ENCODE measurements at places on chromosomes 7 and 10. TPM values are rescaled to one million over a fixed set of nuclear protein-coding genes. Genes with fewer than 3 reads are reported as not detected.

The LRRC17 gene
- total RNA-seq, result 4.0 TPM

DNA sequence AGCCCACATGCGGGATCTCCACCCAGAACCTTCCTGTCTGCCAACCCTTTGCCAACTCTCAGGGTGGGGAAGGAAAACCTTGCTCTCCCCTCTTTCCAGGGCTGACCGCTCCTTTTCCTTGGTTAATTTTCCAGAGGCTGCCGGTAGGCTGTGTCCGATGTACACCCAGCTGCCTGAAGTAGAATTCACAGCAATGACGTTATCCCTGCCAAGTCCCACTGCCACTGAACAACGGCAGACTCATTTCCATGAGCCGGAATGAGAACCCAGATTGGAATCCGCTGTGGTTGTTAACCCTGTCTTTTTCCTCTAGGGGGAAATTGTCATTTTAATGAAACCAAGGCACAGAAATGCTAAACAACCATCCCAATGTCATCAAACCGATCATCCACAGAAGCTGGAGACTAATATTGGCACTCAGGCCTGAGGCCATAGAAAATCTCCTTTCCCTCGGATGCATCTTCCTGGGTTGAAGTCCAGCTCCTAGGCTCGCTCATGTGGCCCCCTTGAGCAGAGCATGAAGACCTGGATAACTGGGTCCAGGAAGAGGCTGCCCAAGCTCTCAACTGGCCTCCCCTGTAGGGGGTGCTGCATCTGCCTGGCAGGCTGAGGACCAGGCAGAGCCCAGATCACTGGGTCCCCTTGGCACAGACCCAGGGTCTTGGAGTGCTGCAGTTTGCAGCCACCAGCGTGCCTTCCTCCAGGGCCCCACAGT lies 30.4 kb downstream of the KLRG2 start:
- no peaks in the 10 kb centered on the region for H3K4me1 ChIP-seq
- H3K4me3 ChIP-seq, result no peak overlapping the region
- peak; percentile 15 for DNase-seq
- H3K27me3 ChIP-seq, result no peaks in the 10 kb centered on the region

GRCh38 chr7:141839256-141839655 lies 2.0 kb downstream of the PRSS37 start:
- H3K4me1 ChIP-seq, result no peaks in the 10 kb centered on the region
- H3K27me3 ChIP-seq, result no peaks in the 10 kb centered on the region
- H3K36me3 ChIP-seq, result no peaks in the 10 kb centered on the region
- no peak overlapping the region for H3K27ac ChIP-seq

DNA sequence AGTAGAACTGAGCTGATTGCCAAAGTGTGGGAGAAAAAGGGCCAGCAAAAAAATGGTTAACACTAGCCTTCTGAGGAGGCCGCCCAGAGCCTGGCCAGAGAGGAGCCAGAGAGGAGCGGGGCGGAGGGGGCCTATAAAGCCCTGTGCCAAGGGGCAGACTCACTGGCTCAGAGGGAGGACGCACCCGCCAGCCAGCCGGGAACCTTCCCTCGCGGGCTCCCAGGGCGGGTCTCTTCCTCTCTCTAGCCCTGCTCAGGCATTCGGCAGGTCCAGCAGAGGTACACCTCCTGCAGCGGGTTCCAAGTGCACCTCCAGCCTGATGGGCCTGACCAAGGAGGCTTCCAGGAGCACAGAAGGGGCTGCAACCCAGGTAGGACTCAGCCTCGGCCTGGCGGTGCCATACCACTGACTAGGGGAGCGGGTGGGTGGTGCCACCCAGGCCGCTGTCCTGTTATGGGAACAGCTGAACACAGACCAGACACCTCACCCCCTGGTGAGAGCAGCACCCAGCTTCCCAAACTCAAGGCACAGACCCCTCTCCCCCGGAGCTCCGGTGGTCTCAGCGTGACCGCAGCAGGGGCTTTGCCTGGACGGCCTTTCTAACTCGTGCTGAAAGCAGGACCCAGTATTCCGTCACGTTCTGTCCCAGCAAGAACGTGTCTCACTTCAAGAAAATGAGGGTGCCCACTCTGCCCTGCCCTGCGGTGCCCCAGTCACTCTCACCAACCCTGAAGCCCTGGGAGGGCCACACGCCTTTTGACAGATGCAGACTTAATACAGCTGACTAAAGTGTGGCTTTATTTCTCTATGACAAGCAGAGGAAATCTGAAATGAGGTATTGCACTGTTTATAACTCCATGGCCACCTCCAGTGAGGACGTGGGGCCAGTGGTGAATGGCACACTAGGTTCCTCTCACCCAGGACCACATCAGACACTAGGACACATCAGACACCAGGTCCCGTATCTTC lies at the start of gene GPER1:
Gene GPER1, plus strand, starts transcription at position 162 of the 969 bp plus-strand sequence. CDS start 3,616 bp downstream, outside the sequence.
- DNase-seq, result peak; percentile 74
- H3K27ac ChIP-seq, result no peak within 1 kb of the TSS
- no peaks in the 10 kb centered on the region for H3K36me3 ChIP-seq

DNA sequence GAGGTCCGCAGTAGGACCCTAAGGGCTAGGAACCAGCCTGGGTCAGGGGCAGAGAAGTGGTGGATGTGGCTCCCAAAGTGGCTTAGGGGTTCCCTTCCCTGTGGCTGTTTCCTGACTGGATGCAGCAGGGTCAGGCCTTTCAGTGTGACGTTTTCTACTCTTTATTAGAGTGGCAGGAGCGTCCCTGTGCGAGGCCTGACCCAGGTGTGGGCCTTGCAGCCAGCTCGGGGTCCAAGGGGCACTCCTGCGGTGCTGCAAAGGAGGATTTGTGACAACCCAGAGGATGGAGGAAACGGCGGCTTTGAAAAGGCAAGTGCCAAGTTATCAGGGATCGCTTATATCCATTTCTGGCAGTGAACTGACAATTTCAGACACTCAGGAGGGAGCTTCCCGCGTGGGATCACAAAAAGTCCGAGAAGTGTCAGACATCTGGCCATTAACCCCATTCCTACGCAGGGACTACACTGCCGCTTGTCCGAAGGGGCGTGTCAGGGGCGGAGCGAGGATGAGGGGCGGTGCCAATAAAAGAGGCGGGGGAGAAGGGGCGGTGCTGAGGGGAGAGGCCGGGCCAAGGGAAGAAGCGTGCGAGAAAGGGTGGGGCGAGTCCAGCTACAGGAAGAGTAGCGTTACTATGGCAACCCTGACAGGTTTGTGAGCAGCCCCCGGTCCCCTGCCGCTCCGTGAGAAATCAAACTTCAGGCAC lies 98.8 kb upstream of the ZNF722 start:
- no peaks in the 10 kb centered on the region for H3K4me1 ChIP-seq
- H3K4me3 ChIP-seq, result peak overlapping the region; percentile 98
- no peaks in the 10 kb centered on the region for H3K36me3 ChIP-seq
- peak overlapping the region; percentile 63 for H3K27ac ChIP-seq
- no peak for DNase-seq
- no peaks in the 10 kb centered on the region for H3K27me3 ChIP-seq

DNA sequence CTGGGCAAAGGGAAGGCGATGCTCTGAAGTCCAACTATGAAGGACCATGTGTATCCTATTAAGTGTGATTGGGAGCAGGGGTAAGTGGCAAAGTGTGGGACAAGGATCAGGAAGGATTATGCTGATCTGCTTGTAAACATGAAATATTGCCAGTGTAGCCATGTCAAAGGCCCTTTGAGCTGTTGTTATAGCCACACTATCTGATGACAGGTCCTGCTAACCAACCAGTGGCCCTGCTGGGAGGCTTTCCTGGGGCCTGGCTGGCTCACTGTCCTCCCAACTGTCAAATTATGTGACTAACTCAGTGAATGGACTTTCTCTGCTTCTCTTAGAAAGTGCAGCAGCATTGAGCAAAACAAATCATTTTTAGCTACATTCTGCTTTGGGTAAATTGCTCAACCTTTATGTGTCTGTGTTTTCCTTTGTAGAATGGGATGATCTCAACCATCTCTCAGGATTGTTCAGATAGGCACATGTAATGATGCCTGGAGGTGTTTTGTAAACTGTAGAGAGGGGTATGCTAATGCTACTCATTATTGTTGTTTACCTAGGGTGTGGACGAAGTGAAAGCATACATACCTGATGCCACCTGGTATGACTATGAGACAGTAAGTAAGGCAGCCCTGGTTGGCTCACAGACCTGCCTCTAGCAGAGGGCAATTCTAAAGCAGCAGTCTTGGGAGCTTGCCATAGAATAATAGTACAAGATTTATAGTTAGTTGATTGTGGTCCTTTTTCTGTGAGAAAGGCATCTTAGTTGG lies 47.4 kb downstream of the MGAM2 start:
- H3K4me3 ChIP-seq, result no peak overlapping the region
- no peaks in the 10 kb centered on the region for H3K36me3 ChIP-seq
- no peak overlapping the region for H3K27ac ChIP-seq
- no peaks in the 10 kb centered on the region for H3K4me1 ChIP-seq

The FZD8 gene
- 18.8 TPM for total RNA-seq

The IGF2BP3 gene
- total RNA-seq, result 0.85 TPM

GRCh38 chr10:130023454-130024230 lies 59.6 kb upstream of the EBF3 start:
- H3K27ac ChIP-seq, result no peak overlapping the region
- H3K27me3 ChIP-seq, result no peaks in the 10 kb centered on the region
- H3K36me3 ChIP-seq, result no peaks in the 10 kb centered on the region
- no peaks in the 10 kb centered on the region for H3K4me1 ChIP-seq
- no peak overlapping the region for H3K4me3 ChIP-seq
- DNase-seq, result no peak

The LLCFC1 gene
- total RNA-seq, result not detected

- no peaks in the 10 kb centered on the region for H3K36me3 ChIP-seq
- H3K27ac ChIP-seq, result no peak overlapping the region
- DNase-seq, result no peak
- no peak overlapping the region for H3K4me3 ChIP-seq
- H3K27me3 ChIP-seq, result peaks cover 6% of the 10 kb centered on the region
These were observed 254.4 kb upstream of the SP4 start for GRCh38 chr7:21173436-21173835.

The TEX36 gene
- not detected for total RNA-seq

DNA sequence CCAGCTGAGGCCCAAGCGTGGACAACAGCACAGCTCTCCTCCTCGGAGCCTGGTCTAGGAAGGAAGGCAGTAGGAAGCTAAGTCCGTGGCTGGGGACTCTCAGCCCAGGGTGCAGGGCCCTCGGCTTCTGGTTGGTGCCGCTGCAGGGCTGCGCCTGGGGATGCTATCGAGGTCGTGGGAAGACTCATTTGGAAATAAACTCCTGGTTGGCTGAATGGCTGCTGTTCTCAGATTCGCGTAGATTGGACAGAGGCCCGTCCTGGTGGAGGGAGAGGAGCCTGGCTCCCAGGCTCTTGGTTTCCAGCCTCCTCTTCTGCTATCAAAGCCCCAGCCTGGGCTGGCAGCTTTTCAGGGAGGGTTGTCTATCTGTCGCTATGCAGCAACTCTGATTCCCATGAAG lies 152.6 kb upstream of the FZD8 start:
- no peaks in the 10 kb centered on the region for H3K27me3 ChIP-seq
- H3K36me3 ChIP-seq, result no peaks in the 10 kb centered on the region
- H3K4me3 ChIP-seq, result no peak overlapping the region

- no peaks in the 10 kb centered on the region for H3K27me3 ChIP-seq
- no peak overlapping the region for H3K27ac ChIP-seq
- no peak for DNase-seq
These were observed 180.9 kb downstream of the PLXNA4 start for GRCh38 chr7:132395361-132395760.

GRCh38 chr7:106108991-106109390 lies 3.1 kb downstream of the SYPL1 start:
- H3K4me1 ChIP-seq, result peaks cover 5% of the 10 kb centered on the region
- H3K36me3 ChIP-seq, result no peaks in the 10 kb centered on the region
- no peak overlapping the region for H3K27ac ChIP-seq
- H3K27me3 ChIP-seq, result no peaks in the 10 kb centered on the region

DNA sequence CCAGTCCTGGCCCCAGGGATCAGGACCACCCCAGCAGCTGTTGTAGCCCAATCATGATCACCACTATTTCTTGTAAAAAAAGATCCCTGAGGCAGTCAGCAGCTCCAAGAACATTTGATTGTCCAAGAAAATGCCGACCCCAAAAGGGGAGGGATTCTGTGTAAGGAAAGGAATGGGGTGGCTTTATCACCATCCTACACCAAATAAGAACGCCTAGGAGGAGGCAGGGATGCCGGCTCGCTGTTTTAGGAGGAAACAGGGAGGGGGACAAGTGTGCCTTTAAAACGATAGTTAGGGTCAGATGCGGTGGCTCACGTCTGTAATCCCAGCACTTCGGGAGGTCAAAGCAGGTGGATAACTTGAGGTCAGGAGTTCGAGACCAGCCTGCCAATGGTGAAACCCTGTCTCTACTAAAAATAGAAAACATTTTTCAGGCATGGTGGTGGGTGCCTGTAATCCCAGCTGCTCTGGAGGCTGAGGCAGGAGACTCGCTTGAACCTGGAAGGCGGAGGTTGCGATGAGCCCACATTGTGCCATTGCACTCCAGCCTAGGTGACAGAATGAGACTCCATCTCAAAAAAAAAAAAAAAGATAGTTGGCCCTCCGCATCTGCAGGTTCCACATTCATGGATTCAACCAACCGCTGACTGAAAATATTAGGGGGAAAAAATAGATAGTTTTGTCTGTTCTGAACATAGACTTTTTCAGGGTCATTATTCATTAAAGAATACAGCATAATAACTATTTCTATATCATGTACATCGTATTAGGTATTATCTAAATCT lies 63.6 kb downstream of the PDIA4 start:
- no peaks in the 10 kb centered on the region for H3K36me3 ChIP-seq
- H3K4me1 ChIP-seq, result no peaks in the 10 kb centered on the region
- H3K27me3 ChIP-seq, result no peaks in the 10 kb centered on the region
- peak overlapping the region; percentile 97 for H3K4me3 ChIP-seq
- DNase-seq, result no peak

- no peaks in the 10 kb centered on the region for H3K27me3 ChIP-seq
- no peaks in the 10 kb centered on the region for H3K36me3 ChIP-seq
These were observed 319.2 kb upstream of the PLXDC2 start for GRCh38 chr10:19497026-19497425.

DNA sequence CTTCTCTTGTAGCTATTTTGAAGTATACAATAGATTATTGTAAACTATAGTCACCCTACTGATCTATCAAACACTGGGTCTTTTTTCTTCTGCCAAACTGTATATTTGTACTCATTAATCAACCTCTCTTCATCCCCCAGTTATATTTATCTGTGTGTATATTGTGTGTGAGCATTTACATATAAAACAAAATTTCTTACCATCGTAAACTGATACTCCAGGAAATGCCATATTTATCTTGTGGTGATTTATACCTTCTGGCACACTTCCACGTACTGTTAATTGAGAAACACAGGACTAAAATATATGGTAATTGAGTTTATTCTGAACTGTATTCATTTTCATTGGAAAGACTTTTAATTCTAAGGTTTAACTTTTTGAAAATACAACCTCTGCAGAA lies 18.9 kb downstream of the ANLN start:
- no peaks in the 10 kb centered on the region for H3K36me3 ChIP-seq
- no peak for DNase-seq
- H3K4me1 ChIP-seq, result no peaks in the 10 kb centered on the region

The OR9A2 gene
- not detected for total RNA-seq

DNA sequence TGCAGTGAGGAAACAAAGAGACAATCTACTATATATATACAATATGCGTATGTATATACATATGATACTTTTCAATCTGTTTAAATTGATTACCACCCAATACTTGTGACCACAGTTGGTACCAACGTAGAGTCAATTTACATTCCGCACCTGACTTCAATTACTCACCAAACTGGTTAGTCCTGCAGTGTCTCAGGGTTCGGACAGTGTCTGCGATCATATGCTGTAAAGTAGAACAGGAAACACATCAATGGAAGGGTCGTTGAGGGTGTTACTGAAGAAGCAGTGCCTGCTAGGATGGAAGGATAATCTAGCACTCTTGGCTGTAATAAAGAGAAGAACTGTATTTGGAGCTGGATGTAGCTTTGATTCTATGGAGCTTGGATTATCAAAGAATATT lies 179.7 kb upstream of the CDCA7L start:
- no peak overlapping the region for H3K27ac ChIP-seq
- DNase-seq, result no peak
- H3K27me3 ChIP-seq, result no peaks in the 10 kb centered on the region
- H3K4me1 ChIP-seq, result no peaks in the 10 kb centered on the region
